ENCODE measurements at places on chromosomes 7 and 10.

- no peak for DNase-seq
Observed at GRCh38 chr7:130894146-130894908, 160.3 kb upstream of the KLF14 start.

GRCh38 chr10:7560519-7560918 lies 106.2 kb downstream of the ITIH5 start:
- no peak for DNase-seq

- peak; percentile 95 for DNase-seq
Observed at GRCh38 chr7:93011351-93012294, 106.2 kb downstream of the SAMD9 start.

DNA sequence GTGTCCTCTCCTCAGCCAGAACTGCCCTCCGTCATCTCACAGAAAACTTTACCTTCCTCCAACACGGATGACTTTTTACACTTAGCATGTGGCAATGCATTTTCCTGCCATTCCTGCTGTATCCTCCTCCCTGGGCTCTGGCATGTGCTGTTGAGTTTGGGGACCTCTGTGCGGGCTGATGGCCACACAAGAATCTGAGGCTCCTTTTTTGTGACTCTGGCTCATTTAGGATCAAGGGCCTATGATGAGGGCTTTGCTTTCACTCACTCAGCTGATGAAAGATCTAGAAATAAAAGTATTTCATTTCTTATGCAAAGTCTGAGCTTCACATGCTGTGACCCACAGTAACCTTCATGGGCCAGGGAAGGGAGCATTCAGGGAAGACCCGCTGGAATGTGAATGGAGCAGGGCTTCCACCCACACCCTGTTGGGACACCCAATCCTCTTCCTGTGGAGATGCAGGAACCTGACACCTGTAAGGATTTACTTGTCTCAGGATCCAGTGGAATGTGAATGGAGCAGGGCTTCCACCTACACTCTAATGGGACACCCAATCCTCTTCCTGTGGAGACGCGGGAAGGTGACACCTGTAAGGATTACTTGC lies 500.3 kb upstream of the MKI67 start:
- no peak for DNase-seq

DNA sequence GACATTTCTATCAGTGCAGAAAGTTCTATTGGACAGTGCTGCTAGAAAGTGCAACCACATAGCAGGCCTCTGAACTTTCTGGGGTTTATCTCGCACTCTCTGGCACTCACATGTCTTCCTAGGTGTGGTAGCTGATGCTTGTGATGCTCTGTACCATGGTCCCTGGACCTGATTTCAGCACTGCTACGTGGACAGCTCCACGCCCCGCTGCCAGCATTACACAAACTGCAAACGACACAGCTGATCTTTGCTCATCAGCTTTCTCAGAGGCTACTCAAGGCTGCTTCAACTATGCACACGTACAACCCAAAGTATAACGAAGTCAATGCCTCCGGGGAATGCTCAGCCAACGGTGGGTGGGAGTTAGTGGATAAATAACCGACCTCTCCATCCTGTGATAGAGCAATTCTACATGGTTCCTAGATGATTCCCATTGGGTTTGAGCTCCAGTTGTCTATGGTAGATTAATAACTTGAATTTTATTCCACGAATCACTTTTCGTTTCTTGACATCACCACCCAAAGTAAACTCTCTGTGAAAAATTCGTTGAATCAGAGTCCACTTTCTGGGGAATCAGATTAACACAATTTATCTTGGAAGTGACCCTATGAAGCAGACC lies 302.5 kb downstream of the ACTR3B start:
- DNase-seq: no peak

GRCh38 chr7:134045716-134046115 lies 81.4 kb upstream of the LRGUK start:
- DNase-seq: no peak

DNA sequence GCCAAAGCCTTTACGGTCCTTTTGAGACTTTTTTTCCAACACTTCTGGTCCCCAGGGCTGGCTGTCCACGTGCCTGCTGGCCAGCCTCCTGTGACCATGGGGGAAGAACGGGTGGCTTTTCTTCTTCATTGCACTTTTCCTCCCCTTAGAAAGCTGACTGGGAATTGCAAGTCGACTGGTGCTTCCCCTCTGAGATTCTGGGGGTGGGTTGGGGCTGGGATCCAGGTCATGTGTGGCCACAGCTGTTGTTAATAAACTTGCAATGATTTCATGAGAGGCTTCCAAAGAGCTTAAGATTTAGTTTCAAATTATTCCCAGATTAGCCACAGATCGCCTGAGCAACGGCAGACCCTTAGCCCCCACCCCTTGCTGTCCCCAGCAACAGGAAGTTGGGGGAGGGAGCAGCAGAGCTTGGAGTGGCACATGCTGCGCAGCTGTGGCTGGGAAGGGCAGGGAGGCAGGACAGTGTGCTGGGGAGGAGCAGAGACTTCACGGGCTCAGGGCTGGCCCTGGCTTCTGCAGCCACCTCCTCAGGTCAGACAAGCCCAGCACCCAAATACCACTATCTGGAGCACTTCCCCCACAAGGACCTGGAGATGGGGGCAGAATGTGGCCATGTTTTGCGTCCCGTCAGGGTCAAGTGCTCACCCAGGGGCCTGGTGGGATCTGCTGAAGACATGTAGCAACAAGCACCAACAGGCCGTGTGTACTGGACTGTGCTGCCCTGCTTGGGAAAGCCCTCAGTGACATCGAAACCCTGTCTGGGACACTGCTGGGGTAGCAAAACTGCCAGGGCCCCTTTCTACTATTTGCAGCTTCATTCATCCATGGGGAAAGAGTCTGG lies 147.1 kb downstream of the RNF216 start:
- peak; percentile 82 for DNase-seq

DNA sequence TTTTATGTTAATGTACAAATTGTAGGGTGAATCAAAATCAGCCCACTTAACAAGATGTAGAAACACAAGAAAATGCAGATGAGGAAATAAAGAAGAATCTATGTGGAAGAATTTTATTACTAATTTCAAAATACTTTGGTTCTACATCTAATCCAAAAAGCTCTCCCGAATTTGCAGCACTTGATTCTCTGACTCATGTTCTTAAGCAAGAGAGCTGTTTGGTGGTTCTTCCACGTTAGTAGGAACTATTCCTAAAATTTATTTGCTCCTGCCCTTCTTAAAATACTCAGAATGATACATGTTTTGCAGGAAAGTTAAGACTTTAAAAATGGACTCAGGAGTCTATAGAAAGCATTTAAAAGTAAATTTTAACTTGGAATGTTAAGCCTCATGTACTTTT lies 91.8 kb downstream of the ZMYND11 start:
- DNase-seq: no peak

Measured in skeletal muscle cell (primary cell).